ENCODE measurements at places on chromosomes 7 and 10.

DNA sequence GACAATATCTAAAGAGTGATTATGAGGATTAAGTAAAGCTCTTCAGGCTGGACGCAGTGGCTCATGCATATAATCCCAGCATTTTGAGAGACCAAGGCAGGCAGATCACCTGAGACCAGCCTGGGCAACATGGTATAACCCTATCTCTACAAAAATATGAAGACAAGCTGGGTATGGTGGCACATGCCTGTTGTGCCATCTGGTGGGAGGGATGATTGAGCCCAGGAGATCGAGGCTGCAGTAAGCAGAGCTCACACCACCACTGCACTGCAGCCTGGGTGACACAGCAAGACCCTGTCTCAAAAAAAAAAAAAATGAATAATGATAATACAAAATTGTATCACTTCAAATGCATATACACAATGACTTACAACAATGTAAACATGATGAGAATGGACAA, 195.6 kb upstream of the AUTS2 start:
- peak; percentile 14 for DNase-seq

DNA sequence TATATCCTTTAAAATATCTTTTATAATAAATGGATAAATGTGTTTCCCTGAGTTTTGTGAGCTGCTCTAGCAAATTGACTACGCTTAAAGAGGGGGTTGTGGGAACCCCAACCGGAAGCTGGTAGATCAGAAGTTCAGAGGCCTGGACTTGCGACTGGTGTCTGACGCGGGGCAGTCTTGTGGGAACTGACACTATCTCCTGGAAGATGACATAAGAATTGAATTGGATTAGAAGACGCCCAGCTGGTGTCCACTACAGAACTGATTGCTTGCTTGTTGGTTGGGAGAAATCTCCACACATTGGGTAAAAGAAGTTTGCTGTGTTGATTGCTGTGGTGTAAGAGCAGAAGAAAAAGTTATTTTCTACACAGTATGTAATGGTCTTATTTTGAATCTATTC, 51.1 kb upstream of the AHR start:
- no peak for DNase-seq

- no peak for DNase-seq
Measured at GRCh38 chr7:157992511-157993160, 595.0 kb downstream of the PTPRN2 start.

DNA sequence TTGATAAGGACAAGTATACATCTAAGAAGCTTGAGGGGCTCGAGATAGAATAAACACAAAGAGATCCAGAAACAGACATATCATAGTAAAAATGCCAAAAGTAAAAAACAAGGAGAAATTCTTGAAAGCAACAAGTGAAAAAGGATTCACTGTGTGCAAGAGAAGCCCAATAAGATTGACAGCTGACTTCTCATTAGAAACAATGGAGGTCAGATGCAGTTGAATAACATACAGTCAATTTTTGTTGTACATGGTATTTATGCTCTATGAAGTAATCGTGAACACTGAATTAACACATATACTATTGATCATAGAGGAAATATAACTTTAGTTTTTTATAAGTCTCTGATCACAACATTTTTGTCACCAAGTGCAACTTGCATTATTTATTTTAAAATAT, 982.8 kb upstream of the SORCS1 start:
- peak; percentile 2 for DNase-seq

DNA sequence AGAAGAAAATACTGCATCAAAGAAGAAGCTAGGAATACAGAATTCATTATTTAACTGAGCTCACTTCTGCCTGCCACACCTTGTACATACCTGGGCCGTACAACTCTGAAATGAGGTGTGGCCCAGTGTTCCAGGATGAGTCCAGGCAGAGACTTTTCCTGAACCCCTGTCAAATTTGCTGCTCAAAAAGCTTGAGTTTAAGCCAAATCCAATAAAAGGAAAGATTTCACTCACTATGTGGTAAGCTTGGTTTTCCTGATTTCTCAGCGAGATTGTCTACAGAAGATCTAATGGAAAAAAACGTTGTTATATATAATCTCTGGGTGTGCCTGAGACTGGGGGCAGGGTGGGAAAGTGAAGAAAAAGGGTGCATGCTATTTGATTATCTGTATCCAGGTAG, 72.1 kb upstream of the EGFR start:
- DNase-seq, result no peak

- no peak for DNase-seq
Measured at GRCh38 chr7:98242342-98242741, 9.7 kb downstream of the TECPR1 start.

DNA sequence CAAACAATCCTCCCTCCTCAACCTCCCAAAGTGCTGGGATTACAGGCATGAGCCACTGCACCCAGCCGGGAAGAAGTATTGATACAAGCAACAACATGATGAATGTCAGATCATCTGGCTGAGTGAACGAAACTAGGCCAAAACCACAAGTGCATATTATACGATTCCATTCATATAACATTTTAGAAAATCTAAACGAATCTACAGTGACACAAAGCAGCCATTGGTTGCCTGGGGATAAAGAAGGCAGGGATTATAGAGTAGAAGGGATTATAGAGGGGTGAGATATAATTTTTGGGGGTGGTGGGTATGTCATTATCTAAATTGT, 11.5 kb upstream of the RHBDD2 start:
- DNase-seq, result no peak

DNA sequence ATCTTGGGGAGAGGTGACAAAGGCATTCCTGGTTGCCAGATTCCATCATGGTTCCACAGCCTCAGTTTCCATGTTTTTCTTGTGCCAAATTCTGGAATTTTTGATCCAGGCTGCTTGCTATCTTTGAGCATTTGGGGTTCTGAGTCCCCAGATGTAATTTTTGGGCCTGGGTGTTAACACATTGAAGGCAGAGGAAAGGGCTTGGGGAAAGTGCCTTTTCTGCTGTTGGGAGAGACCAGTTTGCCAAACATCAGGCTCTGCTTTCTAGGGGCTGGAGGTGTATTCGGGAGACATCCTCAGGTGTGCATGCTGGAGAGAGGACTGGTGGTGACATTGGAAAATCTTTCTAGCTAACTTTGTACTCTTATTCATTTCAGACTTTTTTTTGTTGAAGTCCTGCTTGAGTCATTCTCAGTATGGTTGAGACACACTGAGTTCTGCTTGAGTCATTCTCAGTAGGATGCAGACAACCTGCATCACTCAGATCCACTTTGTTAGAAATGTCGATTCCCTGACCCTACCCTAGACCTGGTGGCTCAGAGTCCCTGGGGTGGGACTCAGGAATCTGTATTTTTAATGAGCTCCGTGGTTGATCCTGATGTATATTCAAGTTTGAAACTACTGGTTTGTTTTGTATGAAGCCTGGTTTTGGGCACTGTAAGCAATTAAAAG, 101.0 kb downstream of the LRMDA start:
- no peak for DNase-seq

- peak; percentile 9 for DNase-seq
Measured at GRCh38 chr7:105748701-105749100, 127.7 kb downstream of the ATXN7L1 start.

- DNase-seq, result no peak
Measured at GRCh38 chr10:127872011-127872761, 20.6 kb downstream of the CLRN3 start.

DNA sequence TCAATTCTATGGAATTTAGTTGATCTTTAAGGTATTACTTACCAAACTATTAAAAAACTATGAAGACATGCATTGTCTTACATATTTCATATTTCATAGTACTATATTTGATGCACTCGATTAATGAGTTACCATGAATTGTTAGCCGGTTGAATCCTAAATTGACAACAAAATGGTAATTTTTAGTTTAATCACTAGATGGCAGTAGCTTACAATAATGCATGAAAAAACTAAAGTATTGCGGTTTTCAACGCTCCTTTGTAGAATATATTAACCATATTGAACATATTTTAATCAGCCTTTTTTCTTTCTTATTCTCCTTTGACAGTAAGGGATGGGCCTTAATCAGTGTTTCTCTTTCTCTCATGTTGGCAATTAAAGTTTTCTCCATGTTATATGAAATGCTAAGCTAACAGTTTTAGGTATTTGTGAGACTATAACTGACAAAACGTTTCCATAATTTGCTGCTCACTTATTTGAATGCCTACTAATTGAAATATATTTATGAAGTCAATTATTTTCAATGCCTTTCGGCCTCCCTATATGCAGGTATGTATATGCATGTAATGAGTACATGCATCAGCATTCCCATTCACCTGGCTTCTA, 48.5 kb upstream of the ARL4A start:
- DNase-seq, result peak; percentile 83

DNA sequence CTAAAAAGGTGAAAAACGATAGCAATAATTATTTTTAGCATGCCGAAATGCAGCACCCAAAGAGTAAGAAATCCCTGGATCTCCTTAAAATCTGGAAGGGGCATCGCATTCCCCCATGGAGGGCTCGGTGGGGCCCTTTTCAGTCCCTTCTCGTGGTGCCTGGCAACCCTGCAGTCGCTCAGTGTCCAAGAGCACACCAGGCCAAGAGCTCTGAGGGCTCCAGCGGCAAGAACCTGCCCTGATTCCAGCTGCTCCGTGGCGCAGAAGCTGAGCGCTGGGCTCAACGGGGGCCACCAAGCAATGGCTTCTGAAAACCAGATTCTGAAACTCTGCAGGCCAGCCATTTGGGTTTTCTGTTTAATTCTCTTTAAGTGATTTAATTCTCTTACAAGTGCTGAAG, 131.2 kb downstream of the PRKAG2 start:
- no peak for DNase-seq

DNA sequence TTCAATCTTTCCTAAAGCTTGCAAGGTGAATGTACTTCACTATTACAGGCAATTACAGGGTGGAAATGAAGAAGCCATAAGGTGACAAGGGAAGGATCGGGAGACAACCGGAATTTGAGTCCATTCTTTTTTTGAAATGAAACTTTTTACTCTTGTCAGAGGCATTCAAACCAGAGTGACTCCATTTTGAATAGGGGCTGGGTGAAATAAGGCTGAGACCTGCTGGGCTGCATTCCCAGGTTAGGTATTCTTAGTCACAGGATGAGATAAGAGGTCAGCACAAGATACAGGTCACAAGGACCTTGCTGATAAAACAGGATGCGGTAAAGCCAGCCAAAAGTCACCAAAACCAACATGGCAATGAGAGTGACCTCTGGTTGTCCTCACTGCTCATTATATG, 363.3 kb downstream of the TYW1 start:
- peak; percentile 22 for DNase-seq

GRCh38 chr7:123060446-123060845, 64.9 kb upstream of the TAS2R16 start:
- no peak for DNase-seq

DNA sequence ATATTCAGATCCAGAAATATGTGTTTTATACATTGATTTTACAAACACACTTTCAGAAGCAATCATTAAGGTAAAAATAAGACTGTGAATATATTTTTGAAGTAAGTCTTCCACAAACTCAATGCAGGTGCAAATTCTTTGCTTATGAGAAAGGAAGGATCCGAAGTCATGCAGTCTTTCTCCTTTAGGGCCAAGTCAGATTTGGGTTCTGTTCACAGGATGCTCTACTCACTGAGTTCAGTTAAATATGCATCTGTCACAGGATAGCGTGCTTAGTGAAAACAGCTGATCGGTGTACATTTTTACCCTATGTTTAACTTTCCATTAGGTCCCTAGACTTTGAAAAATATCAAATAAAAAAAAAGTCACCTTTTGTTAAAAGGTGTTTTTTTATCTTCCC, 608.5 kb downstream of the PHTF2 start:
- DNase-seq, result no peak

GRCh38 chr7:148835854-148836253, 48.2 kb downstream of the EZH2 start:
- DNase-seq, result no peak

- DNase-seq, result peak; percentile 31
Measured at GRCh38 chr7:100430493-100431285, 1.1 kb downstream of the MEPCE start.

- no peak for DNase-seq
Measured at GRCh38 chr10:49738616-49739360, 23.3 kb downstream of the OGDHL start.

GRCh38 chr10:90306187-90306586, 551.7 kb downstream of the HTR7 start:
- DNase-seq, result no peak

DNA sequence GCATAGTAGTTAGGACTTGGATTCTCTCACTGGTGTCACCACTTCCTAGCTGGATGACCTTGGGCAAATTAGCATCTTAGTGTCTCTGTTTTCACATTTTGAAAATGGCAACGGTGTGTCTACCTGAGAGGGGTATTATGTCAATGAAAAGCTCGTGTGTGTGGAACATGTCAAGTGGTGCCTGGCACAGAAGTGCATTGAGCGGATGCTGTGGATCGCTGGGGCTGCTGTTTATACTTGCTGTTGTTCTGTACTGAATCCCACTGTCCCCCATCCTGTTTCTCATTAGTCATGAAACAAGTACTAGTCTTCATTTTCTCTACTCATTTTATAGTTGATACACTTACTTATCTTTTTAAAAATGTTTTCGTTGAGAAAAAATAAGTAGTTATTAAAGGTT, 26.1 kb downstream of the RBM33 start:
- DNase-seq, result no peak

GRCh38 chr7:155694851-155695250, 50.4 kb downstream of the RBM33 start:
- peak; percentile 13 for DNase-seq

DNA sequence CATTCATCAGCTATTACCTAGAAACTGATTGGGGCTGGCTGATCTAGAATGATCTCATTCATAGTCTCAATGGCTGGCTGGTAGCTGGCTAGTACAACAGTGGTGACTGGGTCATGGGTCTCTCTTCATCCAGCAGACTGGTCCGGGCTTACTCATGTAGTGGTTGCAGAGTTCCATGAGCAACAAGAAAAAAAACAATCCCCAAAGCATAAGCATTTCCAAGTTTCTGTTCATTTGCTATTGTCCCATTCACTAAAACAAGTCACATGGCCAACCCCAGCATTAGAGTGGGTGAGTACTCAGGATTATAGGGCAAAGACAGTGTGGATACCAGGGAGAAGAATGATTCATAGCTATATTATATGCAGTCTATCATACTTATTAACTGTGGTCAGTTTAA, 85.2 kb upstream of the SEMA3C start:
- no peak for DNase-seq

DNA sequence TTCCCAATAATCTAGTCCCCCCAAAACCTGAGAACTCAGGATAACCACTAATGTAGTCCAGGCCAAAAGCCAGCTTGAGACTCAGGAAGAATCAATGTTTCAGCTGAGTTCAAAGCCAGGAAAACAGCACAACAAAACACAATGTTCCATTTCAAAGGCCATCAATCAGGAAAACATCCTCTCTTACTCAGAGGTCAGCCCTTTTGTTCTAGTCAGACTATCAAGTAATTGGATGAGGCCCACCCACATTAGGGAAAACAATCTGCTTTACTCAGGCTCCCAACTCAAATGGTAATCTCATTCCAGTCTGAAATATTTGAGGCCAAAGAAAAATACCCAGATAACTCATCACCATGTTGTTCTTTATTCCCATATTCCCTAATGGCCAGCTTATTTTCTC, 152.2 kb downstream of the SDHAF3 start:
- no peak for DNase-seq

GRCh38 chr10:99532687-99533495, at the start of gene NKX2-3:
Gene NKX2-3, plus strand, starts transcription at chr10:99532942. Its CDS starts 190 bp downstream, at chr10:99533132.
- peak; percentile 98 for DNase-seq

Data from hematopoietic multipotent progenitor cell treated with erythropoietin and hydrocortisone succinate and interleukin-3 and kit ligand, for 4 days (in vitro differentiated cells).